ENCODE measurements at places on chromosomes 1 and 21.

GRCh38 chr1:30173560-30173959 is 549.8 kb downstream of the MATN1 start:
- no peak for DNase-seq

GRCh38 chr1:156884560-156885184 is 8.8 kb upstream of the PEAR1 start:
- DNase-seq, result no peak

GRCh38 chr1:194268839-194269238 is 1082.4 kb upstream of the B3GALT2 start:
- no peak for DNase-seq

DNA sequence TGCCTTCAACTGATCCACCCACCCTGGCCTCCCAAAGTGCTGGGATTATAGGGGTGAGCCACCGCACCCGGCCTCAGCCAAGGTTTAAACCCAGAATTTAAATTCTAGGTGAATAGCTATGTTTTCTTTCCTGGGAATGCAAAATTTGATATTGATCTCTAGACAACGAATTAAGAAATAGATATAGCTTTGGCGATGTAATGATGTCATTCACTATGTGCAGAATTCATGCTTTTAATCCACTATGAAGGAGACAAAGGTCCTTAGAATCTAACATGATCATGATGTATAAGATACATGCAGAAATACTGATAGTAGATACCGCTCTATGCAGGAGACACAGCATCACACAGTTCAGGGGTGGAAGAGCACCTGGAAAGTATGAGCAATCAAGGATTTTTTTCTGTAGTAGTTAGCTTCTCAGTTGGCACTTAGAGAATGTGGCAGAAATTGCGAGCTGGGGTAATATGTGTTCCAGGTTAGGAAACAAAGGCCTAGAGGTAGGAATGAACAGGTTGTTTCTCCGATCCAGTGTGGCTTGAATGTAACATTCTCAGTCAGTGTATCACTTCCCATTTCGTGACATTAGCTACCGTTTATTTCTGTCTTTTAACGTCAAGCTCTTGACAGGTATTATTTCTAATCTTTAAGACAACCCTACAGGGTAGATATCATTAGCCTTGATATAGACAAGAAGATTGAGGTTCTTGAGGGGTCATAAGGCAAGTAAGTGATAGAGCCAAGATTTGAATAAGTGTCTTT is 3.0 kb upstream of the CEP350 start:
- no peak for DNase-seq

DNA sequence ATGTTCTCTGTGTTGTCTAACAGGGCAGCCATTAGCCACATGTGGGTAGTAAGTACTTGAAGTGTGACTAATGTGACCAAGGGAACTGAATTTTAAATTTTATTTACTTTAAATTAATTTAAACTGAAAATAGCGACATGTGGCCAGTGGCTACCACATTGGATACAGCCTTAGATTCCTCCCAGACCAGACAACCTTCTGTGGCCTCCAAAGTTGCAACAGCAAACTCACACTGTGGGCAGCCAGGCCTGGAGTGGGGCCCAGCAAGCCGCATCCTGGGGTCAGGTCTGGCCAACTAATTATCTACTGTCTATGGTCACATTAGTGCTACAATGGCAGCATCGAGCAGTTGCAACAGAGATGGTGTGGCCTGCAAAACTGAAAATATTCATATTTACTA is 11.7 kb downstream of the EIF2D start:
- no peak for DNase-seq

DNA sequence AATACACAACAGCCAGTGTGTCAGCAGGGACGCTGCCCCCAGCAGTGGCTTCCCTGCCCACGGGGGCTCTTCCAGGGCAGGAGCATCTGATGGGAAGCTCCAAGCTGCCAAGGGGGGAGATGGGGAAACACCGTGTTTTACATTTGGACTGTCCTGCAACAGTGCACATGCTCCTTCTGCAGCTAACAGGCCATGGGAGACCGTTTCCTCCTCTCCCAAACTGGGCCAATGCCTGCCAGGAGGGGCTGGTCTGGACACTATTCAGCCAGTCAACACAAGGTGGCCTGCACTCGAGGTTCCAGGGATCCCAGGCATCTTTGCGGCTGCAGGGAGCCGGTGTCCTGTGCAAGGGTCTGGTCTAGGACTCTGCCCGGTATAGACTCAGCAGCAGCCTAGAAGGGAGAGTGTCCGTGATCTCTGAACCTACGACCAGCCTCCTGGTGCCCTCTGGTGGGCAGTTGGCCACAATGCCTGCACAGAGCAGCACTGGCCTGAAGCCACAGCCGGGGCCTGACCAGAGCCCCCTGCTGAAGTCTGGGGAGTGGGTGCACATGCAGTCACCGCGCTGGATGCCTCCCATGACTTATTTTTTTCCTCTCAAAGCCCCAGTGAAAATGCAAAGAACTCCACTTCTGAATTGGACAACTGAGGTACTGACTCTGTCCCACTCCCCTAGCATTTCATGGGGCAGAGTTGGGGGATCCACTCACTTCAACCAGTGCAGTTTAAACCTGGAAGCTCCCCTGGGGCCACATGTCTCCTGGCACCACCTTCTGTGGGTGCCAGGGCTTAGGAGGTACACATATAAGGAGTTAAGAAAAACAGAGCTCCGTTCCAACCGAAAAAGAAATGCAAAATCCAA is 33.3 kb downstream of the RCC2 start:
- DNase-seq, result no peak

GRCh38 chr1:209109001-209109785 is 474.3 kb upstream of the CAMK1G start:
- DNase-seq, result no peak

DNA sequence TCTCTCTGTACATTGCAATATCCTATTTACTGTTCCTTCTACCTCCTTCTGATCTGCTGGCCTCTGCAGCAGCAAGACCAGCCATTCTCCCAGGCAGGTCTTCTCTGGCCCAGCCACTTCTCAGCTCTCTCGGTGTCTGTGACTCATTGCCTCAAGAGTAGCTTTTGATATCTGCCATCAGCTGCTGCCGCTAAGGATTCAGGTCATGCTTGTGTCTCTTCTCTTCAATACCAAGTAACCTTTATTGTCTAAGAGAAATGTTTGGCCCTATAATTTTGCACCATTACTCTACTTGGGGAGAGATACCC is 101.8 kb downstream of the TMEM53 start:
- no peak for DNase-seq

DNA sequence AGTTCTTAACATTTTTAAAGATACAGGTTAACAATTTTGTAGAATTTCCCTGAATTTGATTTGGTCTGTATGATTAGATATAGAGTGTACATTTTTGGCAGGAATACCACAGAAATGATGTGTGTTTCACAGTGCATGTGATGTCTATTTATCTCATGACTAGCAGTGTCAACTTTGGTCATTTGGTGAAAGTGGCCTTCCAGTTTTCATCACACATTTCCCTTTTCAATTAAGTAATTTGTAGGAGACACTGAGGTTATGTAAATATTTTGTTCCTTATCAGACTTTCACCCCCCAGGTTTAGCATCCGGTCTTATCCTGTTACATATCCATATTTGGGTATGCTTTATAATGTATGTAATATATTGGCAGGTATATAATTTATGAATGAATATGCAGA is 41.8 kb downstream of the MAP3K7CL start:
- no peak for DNase-seq

DNA sequence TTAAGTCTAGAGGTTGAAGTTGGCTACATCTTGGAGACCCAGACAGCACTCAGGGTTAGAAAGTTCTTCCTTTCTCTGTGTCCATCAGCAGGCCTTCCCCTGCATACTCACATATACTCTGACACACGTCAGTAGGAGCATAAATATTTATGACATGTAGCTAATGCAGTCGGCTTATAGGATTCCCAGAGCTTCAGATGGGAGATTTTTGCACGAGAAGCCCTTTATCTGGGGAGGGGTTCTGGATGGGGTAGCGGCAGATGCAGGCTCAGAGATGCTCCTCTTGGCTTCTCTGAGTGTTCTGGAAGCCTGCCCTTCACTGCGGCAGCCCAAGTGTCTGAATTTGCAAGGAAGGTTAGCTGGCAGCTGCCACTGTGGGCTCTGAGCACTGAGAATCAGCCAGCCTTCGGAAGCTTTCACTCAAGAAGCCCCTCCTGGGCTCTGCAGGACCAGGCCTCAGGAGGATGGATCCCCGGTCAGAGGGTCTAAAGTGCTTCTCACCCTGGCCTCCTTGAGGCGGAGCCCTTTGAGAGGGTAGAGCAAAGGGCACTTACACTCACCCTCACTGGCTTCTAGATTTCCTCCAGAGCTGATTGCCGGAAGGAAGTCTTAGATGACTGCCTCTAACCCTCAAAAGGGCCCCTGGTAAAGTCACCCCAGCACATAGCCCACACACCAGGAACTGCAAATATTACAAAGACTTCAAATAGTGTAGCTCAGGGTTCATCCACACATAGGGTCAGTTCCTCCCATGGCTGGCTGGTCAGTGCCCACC is 68.1 kb upstream of the NFASC start:
- no peak for DNase-seq

GRCh38 chr1:20821466-20821865 is 34.4 kb upstream of the HP1BP3 start:
- DNase-seq, result no peak

DNA sequence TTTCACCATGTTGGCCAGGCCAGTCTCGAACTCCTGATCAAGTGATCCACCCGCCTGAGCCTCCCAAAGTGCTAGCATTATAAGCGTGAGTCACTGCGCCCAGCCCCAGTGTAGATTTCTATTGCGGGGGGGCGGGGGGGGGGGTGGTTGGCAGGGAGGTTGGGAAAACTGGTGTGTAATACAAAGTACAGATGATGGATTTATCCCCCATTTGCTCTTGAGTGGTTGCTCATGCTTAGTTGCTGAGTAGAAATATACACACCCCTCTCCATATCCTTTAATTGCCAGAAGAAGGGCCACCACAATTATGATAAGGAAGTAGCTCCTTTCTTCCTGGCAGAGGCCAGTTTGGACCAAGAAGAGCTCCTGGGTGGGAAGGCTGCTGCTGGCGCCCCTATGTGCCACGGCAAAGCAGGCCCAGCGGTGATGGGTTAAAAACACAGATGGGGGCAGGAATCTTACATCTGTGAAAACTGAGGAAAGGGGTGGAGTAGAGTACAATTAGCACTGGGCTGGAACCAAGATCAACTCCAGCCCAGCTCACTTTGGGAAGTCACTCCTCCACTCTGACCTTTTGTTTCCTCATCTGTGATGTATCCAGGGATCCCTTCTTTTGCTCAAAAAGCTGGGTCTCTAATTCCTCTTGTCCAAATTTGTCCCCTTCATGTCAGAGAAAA is 55.2 kb downstream of the MRPL37 start:
- DNase-seq, result no peak

DNA sequence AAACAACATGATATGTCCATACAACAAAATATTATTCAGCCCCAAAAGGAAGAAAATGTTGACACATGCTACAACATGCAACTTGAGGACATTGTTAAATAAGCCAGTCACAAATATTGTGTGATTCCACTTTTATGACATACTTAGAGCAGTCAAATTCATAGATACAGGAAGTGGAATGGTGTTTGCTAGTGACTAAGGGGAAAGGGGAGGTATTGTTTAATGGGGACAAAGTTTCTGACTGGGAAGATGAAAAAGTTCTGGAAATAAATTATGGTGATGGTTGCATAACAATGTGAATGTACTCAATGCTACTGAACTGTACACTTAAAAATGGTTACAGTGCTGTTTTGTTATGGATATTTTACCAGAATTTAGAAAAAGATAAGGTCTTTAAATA is 77.7 kb downstream of the RHOU start:
- DNase-seq, result no peak

DNA sequence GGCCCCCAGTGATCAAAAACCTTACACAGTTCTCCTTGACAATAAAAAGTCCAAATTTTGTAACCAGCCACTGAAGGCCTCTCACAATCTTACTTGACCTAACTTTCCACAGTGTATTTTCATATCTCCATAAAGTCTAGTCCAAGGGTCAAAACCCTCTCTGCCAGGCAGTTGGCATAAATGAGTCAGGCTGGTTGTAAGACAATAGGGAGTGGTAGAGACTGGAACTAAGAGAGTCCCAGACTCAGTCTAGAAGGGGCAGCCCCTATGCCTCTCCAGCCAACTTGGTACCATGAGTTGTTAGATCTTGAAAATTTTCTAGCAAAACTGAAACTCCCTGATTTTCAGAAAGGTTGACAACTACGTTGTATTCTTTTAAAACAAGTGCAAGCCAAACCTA is 21.0 kb downstream of the KIF21B start:
- no peak for DNase-seq

DNA sequence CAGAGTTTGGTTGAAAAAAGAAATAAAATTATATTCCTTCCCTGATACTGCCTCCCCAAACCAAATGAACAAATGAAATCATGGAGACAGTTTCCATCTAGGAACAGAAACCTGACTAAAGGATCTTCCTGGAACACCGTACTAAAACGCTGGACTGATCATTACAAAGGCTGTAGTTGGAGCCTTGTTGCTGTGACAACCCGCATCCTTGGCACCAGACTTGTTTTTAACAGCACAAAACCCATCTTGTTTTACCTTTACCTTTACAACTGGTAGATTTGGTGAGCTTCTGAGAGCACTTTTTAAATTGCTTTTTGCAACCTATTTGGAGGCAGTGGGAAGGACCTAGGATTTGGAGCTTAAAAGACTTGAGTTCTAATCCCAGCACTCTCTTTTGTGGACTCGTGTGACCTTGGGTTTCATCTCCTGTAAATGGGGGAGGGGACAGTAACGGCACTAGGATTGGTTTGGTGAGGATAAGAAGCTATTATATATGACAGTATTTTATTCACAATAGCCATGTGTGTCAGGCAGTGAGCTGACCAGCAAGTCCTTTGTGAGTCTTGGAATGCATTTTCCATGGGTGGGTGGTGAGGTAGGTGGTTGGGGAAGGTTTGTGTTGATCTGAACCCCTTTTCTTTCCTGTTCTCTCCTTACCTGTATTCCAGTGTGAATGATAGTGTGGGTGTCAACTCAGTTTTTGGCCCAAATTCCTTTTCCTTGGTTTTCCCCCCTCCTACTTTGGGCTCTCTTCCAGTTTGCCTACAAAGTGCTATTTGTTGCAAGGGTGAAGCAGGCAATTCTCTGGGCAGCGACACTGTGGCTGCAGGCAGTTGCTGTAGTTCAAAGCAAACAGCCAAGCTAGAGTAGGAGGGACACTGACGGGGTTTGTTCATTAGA is 12.6 kb downstream of the LRRC8D start:
- no peak for DNase-seq

DNA sequence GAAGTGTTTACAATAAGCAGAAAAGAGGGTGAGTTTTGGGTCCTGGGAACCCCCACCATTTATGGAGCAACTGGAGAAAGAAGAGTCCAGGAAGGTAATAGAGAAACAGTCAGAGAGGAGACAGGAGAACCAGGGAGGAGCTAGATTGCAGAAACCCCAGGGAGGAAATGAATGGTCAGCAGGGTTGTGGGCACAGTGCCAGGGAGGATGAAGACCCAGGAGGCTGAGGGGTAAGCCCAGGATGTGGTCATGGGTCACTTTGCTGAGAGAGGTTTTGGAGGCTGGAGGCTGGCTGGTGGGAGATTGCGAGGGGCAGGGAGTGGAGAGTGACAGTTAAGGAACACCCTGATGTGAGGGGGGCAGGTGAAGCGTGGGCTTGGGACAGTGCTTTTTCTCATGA is 169.9 kb upstream of the CSF3R start:
- no peak for DNase-seq

- DNase-seq, result no peak
These were observed 38.2 kb downstream of the MATN1 start for GRCh38 chr1:30684881-30685795.

- DNase-seq, result no peak
These were observed 8.5 kb downstream of the IL23R start for GRCh38 chr1:67174716-67175284.

GRCh38 chr1:117577191-117577885 is 28.5 kb upstream of the TENT5C start:
- DNase-seq, result no peak

GRCh38 chr1:226798427-226799411 is 59.6 kb upstream of the ITPKB start:
- peak; percentile 41 for DNase-seq

- no peak for DNase-seq
These were observed 77.2 kb downstream of the MPZL1 start for GRCh38 chr1:167798952-167799351.

Measured in activated T-helper 1 cell treated with Interleukin-2 at 50 U/mL for 16 hours (primary cell).